ENCODE measurements at places on chromosomes 16 and 17.

DNA sequence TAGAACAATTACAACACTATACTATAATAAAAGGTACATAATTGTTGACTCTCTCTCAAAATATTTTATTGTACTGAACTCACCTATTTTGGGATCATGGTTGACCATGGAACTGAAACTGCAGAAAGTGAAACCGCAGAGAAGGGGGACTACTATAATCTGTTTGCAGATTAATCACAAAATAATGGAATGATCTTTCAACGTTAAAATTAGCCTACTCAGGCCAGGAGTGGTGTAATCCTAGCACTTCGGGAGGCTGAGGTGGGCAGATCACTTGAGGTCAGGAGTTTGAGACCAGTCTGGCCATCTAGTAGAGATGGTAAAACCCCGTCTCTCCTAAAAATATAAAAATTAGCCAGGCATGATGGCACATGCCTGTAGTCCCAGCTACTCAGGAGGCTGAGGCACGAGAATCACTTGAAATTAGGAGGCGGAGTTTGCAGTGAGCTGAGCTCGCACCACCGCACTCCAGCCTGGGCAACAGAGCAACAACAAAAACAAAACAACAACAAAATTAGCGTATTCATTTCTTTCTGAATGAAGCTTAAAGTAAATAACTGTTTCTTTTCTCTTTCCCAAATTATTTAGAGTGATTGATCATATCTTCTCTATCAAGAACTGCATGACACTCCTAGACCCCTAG lies 45.6 kb downstream of the IKZF3 start:
- DNase-seq = no peak

DNA sequence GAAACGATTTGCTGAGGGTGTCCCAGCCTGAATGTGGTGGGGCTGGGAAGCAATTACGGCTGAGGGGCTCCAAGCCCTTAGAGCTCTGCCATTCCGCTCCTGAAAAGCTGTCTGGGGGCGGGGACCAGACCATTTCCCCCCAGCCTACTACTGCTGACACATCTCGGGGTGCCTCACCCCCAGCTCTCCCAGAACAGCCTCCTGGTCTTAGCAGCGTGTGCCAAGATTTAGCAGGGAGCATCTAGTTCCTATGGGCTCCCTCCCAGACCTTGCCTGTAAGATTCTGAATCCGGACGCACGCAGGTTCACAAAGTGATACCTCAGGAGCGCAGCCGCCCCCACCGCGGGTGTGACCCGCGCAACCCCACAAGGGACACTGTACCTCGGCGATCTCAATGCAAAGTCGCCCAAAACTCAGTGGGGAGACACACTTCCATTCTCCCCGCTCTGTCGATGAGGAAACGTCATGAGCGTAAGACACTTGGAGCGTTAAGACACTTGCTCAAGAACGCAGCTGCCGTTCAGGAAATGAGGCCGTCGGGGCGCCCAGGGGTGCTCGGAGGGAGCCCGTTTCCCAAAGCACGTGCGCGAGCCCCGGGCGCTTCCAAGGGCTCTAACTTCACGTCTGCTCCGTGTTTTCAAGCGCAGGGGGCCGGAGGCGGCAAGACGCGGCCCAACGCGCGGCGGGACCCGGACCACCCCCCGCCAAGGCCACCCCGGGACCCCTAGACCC lies 629 bp downstream of the GEMIN4 start:
- no peak for DNase-seq

- DNase-seq = no peak
These were observed 11.5 kb downstream of the DEXI start for GRCh38 chr16:10930755-10931093.

- DNase-seq = no peak
These were observed 21.9 kb downstream of the KCNJ2 start for GRCh38 chr17:70190959-70191805.

DNA sequence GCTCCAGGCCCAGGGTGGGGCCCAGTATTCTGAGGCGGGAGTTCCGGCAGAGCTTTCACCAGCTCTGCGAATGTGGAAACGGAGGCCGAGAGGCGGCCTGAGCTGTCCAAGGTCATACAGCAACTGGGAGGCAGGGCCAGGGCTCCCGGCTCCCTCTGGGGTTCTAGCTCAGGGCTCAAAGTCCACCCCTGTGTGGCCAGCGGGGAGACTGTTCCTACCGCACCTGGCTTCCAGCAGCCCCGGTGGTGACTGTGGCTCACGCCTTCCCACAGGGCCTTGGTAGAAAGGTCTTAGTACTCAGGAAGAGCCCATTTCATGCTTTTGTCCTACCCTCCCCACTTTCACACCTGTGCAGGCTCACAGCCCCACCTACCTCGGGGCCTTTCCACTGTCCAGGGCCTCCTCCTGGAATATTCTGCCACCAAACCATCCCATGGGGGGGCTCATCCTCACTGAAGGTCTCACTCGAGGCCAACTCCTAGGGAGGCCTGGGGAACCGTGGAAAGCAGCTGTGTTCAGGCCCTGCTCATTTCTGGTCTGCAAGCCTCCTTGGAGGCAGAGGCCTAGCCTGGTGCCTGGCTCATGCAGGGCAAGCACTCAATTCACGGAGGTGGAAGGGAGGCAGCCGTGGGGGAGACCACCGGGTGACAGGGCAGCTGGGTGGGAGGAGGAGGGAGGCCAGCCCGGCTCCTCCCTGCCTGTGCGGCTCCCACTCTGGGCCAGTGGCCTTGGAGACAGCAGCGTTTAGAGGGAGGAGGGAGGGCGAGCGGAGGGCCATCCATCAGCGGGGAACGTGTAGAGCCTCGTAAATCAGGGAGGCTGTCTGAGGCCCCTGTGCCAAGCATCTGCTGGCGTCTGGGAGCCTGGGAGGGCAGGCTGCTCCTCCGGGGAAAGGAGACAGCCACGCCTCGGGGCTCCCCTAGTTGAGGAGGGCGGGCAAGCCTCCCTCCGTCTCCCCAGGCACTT lies 12.7 kb upstream of the DOC2B start:
- no peak for DNase-seq

GRCh38 chr17:78736526-78737079 lies 45.5 kb downstream of the CYTH1 start:
- DNase-seq = no peak

- no peak for DNase-seq
These were observed 18.2 kb upstream of the QRICH2 start for GRCh38 chr17:76326306-76326705.

GRCh38 chr17:55121268-55121667 lies 143.5 kb upstream of the HLF start:
- DNase-seq = no peak

DNA sequence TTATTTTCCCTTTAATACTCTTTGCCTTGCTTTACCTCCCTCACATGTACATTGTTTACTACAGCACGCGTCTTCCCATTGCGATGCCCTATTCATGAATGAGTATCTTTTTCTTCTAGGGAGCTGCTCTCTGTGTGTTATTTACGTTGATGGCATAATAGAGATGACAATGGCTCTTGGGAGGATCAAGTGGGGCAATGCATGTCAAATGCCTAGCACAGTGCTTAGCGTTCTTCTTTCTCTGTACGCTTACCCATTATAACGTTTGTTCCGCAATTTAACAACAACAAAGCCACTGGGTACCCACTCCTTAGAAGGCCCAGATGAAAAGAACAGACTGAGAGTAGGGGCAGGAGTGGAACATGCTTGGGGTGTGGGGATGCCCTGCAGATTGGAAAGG lies 271.6 kb upstream of the TNRC6C start:
- no peak for DNase-seq

- no peak for DNase-seq
These were observed 41.3 kb upstream of the ACSF3 start for GRCh38 chr16:89052191-89052889.

Measured in HFF-Myc (cell line).